ENCODE measurements at places on chromosomes 1 and 21.

DNA sequence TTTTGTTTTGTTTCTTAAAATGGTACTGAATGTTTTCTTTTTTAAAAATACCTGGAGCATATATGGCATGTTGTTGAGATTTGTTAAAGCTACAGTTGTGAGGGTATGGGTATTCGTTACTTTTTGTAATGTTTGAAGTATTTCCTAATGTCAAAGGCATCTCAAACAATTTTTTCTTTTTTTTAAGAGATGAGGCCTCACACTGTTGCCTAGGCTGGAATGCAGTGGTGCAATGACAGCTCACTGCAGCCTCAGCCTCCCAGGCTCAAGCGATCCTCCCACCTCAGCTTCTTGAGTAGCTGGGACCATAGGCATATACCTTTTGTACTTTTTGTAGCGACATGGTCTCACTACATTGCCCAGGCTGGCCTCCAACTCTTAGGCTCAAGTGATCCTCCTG is 16.1 kb downstream of the CLCN6 start:
- no peak for DNase-seq

DNA sequence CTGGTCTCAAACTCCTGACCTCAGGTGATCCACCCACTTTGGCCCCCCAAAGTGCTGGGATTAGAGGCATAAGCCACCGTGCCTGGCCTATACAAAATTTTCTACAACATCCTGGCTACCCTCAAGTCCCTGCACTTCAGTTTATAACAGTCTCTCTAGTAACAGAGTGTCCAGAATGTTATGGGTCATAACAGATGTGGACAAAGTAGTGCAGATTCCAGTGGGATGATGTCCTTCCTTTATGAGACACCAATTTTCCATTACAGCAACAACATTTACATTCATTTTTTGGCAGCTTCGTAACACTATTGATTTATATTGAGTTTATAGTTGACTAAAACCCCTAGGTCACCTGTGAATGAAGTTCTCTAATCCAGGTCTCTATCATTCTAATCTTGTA is 429.4 kb upstream of the PTBP2 start:
- DNase-seq, result no peak

DNA sequence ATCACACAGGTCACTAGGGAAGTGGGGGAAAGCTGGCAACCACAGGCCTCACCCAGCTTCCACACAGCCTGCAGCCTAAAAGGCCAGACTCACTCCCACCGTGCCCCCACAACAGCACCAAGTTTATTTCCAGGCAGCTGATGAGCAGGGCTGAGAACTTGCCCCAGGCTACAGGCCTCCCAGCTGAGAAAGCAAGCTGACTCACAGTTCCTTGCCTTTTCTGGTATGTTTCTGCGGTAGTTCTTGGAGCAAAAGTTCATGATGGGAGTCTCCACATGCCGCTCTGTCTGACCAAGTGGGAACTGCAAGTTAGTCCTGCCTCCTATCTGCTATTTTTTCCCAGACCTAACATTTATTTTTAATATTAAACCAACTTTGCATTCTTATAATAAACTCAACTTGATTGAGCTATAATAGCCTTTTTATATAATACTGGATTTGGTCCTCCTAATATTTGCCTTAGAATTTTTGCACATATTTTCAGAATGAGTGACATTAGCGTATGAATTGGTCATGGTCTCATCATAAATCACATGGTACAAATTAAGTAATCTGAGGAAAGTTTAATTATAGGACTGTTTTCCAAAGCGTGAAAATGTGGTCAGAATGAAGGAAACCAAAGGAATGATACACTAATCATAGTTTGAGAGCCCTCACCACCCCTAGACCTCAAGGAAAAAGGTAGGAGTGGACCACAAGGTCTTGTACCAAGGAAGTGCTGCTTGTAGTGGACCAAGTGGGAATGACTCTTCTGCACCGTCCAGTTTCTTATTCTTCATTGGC is 30.7 kb downstream of the RPAP2 start:
- DNase-seq, result no peak

DNA sequence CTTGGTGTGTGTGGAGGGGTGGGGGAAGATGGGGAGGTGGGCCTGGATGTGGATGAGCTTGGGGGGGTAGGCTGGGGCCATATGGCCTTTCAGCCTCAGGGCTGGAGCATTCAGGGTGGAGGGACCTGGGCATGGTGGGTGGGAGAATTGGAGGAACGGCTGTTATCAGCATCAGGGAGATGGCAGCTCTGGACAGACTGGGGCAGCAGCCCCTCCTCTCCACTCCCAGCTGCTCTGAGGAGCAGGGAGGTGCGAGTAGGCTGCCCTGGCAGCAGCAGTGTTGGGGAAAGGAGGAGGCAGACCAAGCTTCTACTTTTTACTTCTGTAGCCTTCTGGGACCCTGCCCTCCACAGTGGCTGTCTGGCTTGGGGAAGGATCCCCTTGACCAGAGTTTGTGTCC is 10.2 kb downstream of the PPFIA4 start:
- DNase-seq, result peak; percentile 3

DNA sequence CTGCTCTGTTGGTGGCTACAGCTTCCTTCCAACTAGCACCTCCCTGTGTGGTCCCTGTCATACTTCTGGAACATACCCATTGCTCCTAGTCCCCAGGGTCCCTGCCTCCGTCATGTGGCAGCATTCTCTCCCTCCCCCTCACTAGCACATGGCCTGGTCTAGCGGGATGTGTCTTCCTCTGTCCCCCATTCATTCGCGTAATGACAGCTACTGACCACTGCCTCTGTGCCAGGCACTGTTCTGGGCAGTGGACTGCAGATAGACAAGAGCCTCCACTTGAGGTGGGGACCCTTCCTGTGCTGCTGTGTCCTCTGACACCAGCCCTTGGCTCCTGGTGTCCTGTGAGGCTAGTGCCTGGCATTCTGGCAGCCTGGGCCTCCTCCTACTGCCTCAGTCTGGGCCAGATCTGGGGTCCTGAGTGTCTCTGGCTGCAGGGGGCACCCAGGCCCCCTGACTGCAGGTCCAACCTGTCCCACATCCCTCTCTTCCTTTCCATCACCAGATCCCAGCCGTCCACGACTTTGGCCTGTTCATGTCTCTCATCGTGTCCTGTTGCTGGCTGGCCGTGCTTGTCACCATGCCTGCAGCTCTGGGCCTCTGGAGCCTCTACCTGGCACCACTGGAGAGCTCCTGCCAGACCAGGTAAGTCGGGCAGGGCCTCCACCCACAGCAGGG is 38.1 kb downstream of the DISP3 start:
- DNase-seq, result peak; percentile 4

DNA sequence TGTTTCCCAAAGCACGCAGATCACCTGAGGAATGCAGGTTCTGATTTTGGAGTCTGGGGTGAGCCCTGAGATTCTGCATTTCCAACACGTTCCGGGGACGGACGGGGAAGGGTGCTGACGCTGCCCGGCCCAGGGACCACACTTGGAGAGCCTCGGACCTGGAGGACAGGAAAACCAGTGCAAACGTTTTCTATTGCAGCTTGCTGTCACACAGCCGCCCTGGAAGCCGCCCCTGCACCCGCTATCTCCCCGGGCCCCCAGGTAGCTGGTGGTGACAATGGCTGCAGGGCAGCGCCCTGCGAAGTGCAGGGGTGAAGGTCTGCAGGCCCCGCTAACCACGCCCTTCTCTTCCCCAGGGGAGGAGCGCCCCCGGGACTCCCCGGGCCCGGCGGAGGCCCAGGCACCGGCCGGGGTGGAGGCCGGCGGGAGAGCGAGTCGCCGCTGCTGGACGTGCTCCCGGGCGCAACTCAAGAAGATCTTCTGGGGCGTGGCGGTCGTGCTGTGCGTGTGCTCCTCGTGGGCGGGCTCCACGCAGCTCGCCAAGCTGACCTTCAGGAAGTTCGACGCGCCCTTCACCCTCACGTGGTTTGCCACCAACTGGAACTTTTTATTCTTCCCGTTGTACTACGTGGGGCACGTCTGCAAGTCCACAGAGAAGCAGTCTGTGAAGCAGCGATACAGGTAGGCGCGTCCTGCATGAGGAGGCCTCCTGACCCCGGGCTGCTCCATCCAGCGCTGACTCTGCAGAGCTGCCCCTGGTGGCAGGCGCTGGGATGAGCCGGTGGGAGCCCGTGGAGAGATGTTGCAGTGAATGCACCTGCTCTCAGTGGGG is 142.0 kb upstream of the COA6 start:
- DNase-seq, result peak; percentile 75

DNA sequence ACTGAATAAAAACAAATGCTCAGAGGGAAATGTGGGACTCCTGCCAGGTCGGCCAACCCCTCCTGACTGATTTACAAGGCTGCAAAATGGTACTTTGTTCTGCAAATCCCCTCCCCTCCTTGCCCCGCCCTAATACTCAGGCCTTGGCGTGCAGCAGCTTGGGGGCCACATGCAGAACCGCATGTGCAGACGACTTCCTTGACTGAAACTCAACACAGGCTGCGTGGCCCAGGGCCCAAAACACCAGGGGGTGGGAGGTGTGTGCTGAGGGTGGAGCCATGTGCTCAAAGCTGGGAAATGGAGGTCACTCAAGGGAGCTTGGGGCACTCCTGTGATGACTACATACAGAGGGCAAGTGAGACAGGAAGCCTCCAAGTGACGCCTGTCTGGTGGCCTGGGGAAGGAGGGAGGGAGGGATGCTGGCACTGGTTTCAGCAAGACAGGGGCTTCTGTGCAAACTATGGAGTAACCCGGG is 87.2 kb downstream of the MRPL37 start:
- peak; percentile 72 for DNase-seq

GRCh38 chr1:243291292-243291691 is 35.5 kb downstream of the SDCCAG8 start:
- DNase-seq, result no peak

DNA sequence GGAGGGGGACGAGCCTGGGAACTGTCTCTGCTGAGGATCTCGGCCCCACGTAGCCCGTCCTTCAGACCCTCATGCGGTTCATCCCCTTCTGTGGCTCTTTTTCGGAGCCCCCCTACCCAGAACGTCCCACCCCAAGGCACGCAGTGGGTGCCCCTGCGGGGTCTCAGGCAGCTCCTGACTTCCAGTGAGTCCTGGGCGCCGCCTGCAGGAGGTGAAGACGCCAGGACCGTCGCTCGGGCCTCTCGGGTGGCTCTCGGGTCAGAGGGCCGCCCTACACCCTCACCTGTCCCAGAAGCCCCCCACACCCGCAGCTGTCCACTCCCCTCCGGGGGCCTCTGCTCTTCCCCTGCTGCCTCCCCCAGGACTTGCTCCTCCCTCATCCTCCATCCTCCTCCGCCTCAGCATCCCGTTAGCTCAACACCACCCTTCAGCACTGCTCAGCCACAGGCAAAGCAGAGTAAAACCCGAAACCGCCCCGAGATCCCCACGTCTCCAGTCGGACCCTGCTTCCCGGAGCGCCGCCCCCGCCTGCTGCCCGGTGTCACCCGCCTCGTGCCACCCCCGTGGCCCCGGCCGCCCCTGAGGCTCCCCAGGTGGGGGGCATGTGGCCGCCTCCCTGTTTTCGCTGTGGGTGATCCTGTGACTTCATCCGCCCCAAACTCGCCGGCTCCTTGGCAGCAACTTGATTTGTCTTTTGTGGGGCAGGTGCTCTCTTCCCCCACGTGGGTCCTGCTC is 13.3 kb upstream of the POFUT2 start:
- DNase-seq, result no peak

- DNase-seq, result no peak
Observed at GRCh38 chr21:34065027-34065426, 8.4 kb upstream of the MRPS6 start.

GRCh38 chr1:154427173-154428139 is 22.3 kb downstream of the IL6R start:
- no peak for DNase-seq

DNA sequence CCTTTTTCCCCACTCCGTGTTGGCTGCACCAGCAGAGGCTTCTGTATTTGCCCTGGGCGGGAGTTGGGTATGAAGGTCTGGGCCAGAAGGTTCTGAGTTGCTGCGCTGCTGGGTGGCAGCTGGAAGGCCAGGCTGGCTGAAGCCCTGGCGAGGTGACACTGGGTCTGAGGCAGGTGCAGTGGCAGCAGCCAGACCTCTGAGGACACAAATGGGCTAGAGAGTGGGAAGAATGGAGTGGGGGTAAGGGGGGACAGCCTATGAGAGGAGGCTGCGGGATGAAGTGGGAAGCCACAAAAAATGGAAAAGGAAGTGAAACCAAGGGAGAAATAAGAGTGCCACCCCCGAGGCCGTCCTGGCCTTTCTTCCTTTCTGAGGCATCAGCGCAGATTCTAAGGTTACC is 53.2 kb downstream of the STX6 start:
- DNase-seq, result no peak

DNA sequence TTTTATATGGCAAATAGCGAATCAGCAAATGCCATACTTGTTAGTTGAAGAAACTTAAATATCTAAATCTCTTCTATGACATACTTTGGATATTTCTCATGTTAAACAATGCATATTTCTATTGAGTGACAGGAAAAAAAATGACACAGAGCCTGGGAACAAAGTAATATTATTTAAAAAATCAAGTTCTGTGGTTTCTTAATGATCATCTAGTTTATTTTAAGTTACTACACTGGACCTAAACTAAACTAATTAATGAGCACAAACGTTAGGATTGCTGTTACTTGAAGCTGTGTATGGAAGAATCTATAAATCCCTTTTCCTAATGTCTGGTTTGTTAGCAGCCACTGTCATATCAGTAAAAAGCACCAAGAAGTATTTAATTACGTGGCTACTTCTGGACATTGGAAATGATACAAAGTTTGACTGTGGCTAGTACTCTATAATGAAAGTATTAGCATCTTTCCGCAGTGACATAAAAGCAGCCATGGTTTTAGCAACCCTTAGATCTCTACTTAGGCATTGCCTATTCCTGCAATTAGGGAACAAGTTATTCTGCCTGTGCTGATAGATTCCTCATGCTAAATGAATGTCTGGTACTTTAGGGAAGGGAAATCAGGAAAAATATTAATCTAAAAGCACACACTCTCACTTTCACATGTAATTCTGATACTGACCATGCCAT is 981.7 kb upstream of the B3GALT2 start:
- no peak for DNase-seq

DNA sequence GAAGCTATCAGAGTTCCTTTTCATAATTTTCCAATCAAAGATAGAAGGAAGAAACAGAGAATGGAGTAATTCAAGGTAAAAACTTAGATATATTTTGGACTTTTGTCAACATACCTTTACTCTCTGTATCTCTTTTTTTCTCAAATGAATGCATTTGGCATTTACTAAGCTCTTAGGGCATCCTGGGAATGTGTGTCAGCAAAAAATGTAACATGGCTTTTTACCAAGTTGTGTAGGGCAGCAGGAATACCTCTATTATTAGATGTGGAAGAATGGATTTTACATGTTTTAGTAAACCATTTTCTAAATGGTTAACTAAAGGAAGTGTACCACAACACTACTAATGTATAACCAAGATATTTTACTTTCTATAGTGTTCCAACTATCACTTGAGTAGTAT is 4.2 kb upstream of the COL11A1 start:
- no peak for DNase-seq

GRCh38 chr21:31873275-31873695 is 465 bp downstream of the HUNK start:
- peak; percentile 58 for DNase-seq

- DNase-seq, result no peak
Observed at GRCh38 chr1:31027693-31028526, 37.6 kb downstream of the PUM1 start.

- DNase-seq, result peak; percentile 93
Observed at GRCh38 chr1:31663622-31664452, 19.2 kb upstream of the PEF1 start.

- DNase-seq, result no peak
Observed at GRCh38 chr1:186054003-186054402, 319.8 kb downstream of the HMCN1 start.

GRCh38 chr21:34691390-34692032 is 22.7 kb downstream of the CLIC6 start:
- DNase-seq, result no peak

All from iPS-NIHi11 (cell line).